ENCODE measurements at places on chromosomes 7 and 10. TPM values are rescaled to one million over a fixed set of nuclear protein-coding genes. Genes with fewer than 3 reads are reported as not detected.

PDK4 gene
- 309 TPM for total RNA-seq

DNAJB9 gene
- 2.8 TPM for total RNA-seq

GPRIN2 gene
- total RNA-seq: 97.3 TPM

FOXP2 gene
- total RNA-seq: 102 TPM

CCDC172 gene
- not detected for total RNA-seq

RADIL gene
- 0.80 TPM for total RNA-seq

FAM180A gene
- not detected for total RNA-seq

SMKR1 gene
- not detected for total RNA-seq

ITPRID1 gene
- 6.3 TPM for total RNA-seq

OR2A5 gene
- total RNA-seq: not detected

TUBAL3 gene
- total RNA-seq: 78.1 TPM

CALHM3 gene
- total RNA-seq: not detected

CNNM1 gene
- 0.41 TPM for total RNA-seq

ASIC3 gene
- total RNA-seq: 3.4 TPM

SPDYE17 gene
- total RNA-seq: not detected

CPA4 gene
- not detected for total RNA-seq

LEP gene
- total RNA-seq: not detected

COPG2 gene
- 9.6 TPM for total RNA-seq

Data from transverse colon (tissue), 4 donors.